ENCODE measurements at places on chromosomes 7 and 10.

DNA sequence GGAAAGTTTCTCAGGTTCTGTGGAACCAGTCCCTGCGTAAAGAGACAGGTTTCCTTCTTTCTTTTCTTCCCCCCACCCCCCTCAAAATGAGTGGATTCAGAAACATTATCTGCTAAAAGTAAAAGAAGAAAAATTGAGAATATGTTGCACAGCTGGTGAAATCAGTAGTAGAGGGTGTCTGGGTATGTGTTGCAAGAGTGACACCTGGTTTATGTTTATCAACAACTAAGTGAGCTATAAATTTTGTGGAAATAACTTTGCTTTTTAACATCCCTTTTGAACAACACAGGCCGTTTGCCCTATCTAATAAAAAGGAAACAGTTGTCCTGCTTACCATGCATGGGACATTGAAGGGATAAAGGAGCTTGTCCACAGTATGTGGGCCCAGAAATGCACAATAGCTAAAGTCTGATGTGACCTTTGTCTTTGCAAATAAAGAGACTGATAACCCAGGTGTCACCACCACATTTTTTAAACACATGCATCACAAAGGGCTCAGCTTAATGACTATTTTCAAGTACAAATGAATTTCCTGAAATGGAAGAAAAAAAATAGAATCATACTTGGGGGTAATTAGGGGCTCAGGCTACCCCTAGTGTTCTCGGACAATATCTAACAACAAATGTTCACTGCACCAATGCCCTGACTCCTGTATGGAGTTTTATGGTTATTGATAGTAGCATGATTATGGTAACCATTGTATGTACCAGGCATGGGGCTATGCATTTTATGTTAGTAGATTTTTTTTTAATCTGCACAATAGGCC, 221.7 kb upstream of the TCF7L2 start:
- DNase-seq: no peak

- DNase-seq: no peak
Measured at GRCh38 chr7:117018713-117019112, 65.4 kb downstream of the ST7 start.

GRCh38 chr10:129421399-129422010, 45.5 kb upstream of the MGMT start:
- no peak for DNase-seq

- DNase-seq: no peak
Measured at GRCh38 chr7:55092975-55093373, 74.2 kb downstream of the EGFR start.

GRCh38 chr10:32790483-32790882, 167.5 kb downstream of the ITGB1 start:
- DNase-seq: no peak

- no peak for DNase-seq
Measured at GRCh38 chr10:114893251-114893650, 44.7 kb upstream of the TRUB1 start.

DNA sequence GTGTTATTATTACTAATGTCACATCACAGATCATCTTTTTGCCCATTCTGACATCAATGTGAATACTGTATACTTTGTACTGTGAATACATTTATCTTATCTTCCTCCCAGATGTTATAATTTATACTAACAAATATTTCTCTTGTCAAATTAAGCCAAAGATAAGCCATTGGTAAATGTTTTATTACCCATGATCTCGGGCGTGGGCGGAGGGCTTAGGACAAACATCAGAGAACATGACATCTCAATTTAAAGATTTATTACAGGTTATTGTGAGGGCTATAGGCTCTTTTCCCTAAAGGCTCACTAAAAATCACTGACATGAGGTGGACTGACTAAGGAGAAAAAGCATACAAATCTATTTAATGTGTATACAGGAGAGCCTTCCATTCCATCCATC, 58.2 kb upstream of the DGKB start:
- DNase-seq: no peak

- no peak for DNase-seq
Measured at GRCh38 chr10:29150010-29150409, 138.9 kb upstream of the LYZL1 start.

- no peak for DNase-seq
Measured at GRCh38 chr10:5528989-5529701, 4.4 kb downstream of the CALML3 start.

DNA sequence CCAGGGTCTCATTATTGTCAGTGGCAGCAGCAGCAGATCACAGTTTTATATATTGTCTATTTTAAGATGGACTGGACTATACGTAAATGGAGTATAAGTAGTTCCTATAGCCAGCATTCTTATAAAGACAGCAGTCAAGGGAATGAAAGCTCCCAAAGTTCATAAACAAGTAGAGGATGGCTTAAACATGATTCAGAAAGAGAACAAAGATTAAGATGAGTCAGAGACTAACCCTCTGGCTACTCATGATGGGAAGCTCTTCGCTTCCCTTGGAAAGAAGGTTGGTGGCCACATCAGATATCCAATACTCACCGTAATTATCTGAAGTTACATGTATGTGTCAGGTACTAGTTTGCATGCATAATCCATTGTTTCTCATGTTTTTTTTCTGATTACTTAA, 277.0 kb downstream of the INHBA start:
- DNase-seq: no peak

- DNase-seq: no peak
Measured at GRCh38 chr7:96598421-96598820, 111.2 kb downstream of the SEM1 start.

DNA sequence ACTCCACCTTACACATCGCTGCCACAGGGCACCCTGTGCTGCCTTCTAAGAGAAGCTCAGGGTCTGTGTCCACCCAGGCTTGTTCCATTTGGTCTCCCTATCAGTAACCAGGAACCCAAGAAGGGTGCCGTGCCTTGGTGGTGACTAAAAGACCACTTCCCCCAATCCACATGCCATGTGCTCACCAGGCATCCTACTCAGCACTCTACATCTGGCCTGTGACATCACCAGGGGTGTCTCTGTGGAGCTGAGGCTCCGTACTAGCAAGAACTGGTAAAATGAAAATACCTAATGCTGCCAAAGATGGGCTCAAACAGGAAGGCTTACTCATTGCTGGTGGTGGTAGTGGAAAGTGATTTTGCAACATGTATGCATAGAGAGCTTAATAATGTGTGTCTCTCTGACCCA, 19.0 kb upstream of the C10orf71 start:
- DNase-seq: no peak

- DNase-seq: peak; percentile 62
Measured at GRCh38 chr10:5684971-5685763, 529 bp downstream of the TASOR2 start.

DNA sequence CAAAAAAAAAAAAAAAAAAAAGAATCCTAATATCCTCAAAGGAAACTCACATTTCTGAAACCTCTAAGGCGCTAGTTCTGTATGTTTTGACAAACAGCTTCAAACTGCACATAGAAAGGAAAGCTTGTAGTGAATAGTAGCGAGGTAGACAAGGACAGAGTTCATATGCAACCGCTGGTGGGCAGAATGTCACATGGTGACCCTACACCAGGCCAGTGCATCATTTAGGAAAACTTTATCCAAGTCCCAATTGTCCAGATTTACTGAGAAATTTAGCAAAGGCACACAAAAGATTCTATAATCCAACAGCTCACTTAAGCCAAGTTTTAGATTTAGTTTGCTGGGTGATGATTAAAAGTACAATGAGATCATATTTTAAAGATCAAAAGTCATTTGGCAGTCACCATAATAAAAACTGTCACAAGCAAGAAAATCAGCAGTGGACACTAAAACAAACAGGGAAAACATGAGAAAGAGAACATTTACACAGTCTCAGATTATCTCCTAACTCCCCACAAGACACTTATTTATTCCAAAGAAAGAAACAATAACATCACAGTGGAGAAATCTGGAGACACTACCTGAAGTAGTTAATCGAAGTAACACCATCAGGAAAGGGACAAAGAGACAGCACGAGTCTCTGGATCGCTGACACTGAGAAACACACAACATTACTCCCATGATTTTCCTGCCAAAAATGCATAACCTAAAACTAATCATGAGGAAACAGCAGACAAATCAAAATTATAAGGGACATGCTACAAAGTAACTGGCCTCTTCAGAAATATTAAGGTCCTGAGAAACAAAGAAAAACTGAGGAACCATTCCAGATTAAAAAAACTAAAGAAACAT, 20.2 kb downstream of the FAM204A start:
- no peak for DNase-seq

DNA sequence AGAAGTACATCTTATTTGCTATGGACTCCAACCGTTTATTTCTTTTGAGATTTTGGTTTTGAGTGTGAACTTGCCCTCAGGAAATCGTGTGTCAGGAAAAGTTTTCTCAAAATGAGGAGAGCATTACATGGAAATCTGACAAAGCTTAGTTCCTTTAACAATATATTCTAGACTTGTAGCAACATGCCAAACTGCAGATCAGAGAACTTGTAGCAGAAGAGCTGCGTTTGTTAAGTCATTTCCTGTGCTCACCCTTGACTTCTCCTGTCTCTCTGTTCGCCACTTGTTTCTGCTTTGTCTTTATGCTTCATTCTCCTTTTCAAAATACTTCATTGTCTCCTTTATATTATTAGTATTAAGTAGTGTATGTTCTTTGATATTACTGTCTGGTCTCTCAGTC, 116.6 kb upstream of the FOXP2 start:
- DNase-seq: no peak

GRCh38 chr10:16952610-16953009, 135.4 kb upstream of the RSU1 start:
- no peak for DNase-seq

DNA sequence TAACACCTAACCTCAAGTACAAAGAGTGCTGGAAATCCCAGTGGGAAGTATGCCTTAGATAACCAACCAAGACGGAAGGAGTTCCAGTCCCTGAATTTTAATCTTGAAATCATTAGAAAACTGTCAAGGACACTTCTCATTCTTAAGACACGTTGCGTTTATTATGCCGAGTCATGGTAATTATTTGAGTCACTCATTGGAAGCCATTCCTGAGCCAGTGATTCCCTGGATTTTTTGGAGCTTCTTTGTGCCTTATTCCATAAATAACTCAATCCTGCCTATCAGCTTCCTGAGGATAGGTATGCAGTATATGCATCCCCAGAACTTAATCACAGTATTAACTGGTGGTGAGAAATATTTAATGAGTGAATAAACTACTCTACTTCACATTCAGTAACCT, 77.4 kb downstream of the PPP1R17 start:
- no peak for DNase-seq

GRCh38 chr7:99554939-99555338, 3.0 kb upstream of the FAM200A start:
- DNase-seq: no peak

DNA sequence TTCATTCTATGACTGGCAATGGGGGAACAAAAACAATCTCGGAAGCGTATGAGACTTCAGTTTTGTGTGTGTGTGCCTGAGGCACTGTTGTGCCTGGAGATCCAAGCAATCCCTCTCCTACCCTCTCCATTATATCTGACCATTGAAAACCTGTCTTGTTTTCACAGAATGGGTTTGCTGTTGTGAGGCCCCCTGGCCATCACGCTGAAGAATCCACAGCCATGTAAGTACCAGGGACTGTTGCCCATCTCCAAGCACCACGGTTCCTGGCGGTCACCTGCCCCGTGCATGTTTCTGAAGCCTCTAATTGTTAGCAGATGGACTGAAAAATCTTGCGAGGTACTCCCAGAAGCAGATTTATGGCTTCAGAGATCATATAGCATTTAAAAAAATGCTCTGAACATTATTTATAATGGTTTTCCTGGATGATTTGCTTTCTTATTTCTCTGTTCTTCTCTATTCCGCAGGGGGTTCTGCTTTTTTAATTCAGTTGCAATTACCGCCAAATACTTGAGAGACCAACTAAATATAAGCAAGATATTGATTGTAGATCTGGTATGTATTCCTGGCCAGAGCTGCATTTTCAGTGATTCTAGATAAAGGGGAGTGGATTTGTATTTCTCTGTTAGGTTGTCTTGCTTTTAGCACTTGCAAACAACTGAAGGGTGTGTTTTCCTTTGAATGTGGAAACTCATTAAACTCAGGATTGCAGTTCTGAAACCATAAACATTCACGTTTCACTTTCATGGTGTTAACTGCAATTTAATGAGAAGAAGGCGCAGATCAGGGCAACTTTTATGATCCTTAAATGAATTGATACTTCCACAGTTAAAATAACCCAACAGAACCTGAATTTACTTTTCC, 288.2 kb downstream of the TWIST1 start:
- no peak for DNase-seq

- DNase-seq: no peak
Measured at GRCh38 chr7:82762880-82763279, 319.3 kb upstream of the CACNA2D1 start.

GRCh38 chr7:73332447-73332846, 4.5 kb downstream of the FKBP6 start:
- no peak for DNase-seq

DNA sequence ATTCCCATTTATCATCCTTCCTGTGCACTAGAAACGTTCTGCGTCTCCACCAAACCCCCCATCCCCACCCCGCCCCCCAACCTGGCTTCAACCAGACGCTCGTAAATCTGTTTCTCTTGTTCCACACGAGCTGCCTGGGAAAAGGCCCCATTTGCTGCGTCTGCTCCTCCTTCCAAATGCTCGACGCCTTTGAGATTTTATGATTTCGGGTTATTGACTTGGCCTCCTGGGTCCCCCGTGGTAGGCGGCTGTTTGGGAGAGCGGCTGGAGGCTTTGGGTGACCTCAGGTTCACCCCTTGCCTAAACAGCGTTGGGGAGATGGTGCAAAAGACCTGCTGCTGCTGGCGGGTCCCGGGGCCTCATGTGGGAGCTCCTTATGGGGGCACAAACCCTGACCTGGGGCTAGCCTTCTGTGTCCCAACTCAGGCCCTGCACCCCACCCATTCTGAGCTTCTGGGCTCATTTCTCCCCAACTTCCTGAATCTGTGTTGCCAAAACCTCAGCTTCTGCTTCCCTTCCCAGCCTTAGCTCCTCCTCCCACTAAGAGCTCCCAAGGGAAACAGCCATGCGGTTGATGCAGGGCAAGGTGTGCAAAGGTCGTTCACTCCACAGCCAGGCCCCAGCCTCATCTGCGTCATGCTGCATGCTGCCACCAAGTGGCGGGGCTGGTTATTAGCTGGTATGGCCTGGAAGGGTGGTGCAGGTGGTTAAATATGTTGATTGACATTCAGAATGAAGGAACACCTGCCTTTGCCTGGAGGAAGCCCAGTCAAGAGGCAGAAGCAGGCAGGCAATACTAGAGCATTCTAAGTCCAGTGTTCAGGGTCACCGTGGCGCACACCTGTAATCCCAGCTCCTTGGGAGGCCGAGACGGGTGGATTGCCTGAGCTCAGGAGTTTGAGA, 49.1 kb upstream of the ELN start:
- DNase-seq: no peak
